ENCODE measurements at places on chromosomes 6 and 20. TPM values are rescaled to one million over a fixed set of nuclear protein-coding genes. Genes with fewer than 3 reads are reported as not detected.

GRCh38 chr20:745683-746301 is 22.5 kb downstream of the SLC52A3 start:
- no peak for DNase-seq

- DNase-seq, result no peak
Observed at GRCh38 chr6:45351667-45352066, 23.5 kb downstream of the RUNX2 start.

Gene CALHM4
- total RNA-seq, result not detected

Gene TINAG
- not detected for total RNA-seq

- no peak for DNase-seq
Observed at GRCh38 chr6:108710551-108710950, 137.7 kb upstream of the ARMC2 start.

DNA sequence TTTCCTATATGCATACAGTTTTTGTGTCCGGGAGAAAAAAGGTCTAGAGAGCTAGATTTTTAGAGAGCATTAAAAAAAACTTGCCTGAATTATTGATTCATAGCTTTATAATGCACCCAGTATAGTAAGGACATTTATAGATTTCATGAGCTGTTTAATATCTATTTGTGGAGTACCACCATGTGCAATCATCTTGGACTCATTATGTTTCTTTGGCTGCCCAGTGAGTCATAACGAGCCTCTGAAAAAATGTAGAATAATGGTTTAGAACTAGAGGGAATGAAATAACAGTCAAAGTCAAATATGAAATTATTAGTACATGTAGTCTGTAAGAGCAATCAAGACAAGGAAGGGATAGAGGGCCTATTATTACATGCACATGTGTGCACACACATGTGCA is 350.0 kb downstream of the CD83 start:
- no peak for DNase-seq

Gene TREM1
- 3.5 TPM for total RNA-seq

Gene TP53INP2
- 30.0 TPM for total RNA-seq

- DNase-seq, result no peak
Observed at GRCh38 chr6:77715588-77715987, 62.7 kb downstream of the MEI4 start.

- peak; percentile 69 for DNase-seq
Observed at GRCh38 chr6:145814035-145814500, 527 bp downstream of the FBXO30 start.

Gene TMEM239
- not detected for total RNA-seq

Gene EEF1A2
- 9.3 TPM for total RNA-seq

DNA sequence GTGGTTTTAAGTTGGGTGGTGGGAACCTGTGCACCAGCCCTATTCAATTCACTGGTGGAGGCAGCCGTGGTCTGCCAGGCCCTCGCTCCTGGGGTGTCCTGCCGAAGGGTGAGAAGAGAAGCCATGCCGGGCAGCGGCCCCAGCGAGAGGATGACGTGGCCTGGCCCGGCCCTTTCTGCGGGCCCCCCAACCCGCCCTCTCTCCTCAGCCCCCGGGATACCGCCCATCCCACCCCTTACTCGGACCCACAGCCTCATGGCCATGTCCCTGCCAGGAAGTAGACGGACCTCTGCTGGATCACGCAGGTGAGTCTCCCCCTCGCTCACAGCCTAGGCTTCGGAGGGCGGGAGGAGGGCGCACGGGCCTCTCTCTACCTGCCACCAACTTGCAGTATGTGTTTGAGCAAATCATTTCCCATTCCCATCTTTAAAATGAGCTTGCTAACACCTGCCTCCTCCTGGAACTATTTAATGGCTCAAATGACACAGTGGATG is 30.1 kb downstream of the SNPH start:
- DNase-seq, result peak; percentile 46

DNA sequence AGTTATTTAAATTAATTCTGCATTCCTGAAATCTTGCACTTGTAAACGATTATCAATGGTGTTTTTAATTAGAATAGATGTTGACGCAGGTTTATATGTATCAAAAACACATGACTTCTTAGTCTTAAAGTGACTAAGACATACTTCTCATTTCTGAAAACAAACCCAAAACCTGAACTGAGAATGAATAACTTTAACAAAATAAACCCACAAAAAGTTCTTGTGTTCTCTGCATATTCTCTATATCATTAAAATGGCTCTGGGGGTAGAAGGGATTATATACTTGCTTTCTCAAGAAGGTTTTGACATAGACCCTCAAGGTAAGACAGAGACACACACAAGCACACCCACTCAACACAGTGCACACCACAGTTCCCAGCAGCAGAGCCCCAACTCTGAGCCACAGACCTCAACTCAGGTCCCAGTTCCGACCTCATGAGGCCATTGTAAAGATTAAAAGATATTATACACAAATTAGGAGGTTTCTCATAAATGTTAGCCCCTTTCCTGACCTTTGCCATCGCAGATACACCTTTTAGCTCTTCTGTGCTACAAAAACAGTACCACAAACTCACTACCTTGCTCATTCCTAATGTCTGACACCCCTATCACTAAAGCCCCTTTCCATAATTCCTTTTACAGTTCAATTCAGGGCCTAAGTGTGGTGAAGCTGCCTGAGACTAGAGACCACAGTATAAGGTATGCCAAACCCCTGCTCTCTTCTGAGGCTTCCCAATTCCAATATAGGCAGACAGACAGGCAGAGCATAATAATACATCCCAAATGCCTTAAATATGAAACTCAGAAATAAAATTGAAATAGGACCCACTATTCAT is 267.8 kb downstream of the PTPRK start:
- no peak for DNase-seq

- DNase-seq, result no peak
Observed at GRCh38 chr6:66210964-66211363, 503.9 kb upstream of the EYS start.

Measured in sigmoid colon (tissue), 7 donors.